Activated naive CD4-positive, alpha-beta T cell (primary cell): ENCODE measurements at places on chromosomes 7 and 10.

DNA sequence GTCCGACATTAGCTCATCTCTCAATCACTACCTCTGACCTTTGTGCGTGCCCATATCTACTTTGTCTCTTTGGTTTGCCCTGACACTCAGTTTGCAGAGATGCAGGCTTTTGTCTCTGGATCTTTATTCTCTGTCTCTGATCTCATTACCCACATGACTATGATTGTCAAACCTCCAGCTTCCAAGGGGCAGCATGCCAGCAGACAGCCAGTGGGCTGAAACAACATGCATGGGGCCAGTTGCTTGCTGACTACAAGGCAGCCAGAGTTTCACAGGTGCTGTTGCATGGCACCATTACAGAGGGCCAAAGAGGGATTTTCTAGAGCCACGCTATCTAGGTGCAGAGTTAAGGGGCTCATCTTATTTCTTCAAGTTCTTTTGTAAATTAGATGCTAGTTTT is 146.2 kb downstream of the SPAG6 start:
- no peak for DNase-seq

DNA sequence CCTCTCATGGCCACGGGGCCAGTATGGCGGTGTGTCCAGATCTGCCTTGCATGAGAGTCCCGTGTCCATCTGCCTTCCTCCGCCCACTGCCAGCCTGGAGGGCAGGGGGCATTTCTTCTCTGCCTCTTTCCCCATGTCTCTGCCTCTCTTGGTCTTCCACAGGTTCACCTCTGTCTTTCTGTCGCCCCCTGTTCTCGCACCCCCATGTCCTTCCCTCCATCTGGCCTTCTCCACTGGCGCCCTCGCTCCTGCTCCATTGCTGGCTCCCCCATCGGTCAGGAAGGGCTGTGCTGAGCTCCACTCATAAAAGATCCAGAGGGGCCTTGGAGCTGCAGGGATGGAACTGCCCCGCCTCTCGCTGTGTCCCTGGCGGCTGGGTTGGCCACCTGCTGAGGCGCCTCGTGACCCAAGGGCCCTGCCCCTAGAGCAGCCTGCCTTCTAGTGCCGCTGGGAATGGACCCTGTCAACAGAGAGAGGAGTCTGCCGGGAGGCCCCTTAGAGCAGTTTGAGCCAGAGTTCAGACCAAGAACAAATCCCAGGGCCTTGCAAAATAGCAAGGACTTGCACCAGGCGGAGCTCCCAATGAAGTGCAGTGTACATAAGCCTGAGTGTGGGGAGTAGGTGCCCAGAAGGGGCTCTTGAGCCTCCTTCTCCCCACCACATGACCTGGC is 42.0 kb downstream of the GOLGA7B start:
- DNase-seq = no peak

DNA sequence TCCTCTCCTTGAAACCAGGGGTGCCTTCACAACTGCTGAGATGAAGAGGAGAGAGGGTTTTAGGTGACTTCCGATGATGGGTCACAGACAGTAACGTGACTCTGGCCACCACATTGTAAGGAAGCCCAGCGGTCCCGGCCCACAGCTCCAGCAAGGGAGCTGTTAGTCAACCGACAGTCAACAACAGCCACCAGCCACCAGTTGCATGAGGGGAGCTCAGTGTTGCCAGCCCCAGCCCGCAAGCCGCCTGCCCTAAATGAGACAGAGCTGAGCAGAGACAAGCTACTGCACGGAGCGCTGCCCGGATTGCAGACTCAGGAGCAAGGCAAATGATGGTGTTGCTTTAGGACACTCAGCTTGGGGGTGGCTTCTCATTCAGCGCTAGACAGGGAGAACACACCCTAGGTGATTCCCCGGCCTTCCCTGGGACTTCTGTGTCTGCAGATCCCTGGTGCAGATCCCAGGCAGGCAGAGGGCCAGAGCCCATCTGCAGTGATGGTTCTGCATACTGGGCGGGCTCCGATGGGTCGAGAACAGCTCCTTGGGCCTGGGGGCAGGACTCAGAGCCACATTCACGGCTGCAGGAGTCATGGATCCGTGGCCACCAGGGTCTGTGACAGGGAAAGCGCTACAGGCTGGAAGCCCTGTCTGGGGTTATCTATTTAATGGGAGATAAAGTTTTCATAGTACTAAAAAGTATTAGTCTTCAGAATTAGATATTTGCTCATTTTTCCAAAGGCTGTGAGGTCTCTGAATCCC is 14.3 kb upstream of the RET start:
- DNase-seq = no peak

GRCh38 chr10:81865581-81865980 is 9.4 kb upstream of the NRG3 start:
- no peak for DNase-seq

DNA sequence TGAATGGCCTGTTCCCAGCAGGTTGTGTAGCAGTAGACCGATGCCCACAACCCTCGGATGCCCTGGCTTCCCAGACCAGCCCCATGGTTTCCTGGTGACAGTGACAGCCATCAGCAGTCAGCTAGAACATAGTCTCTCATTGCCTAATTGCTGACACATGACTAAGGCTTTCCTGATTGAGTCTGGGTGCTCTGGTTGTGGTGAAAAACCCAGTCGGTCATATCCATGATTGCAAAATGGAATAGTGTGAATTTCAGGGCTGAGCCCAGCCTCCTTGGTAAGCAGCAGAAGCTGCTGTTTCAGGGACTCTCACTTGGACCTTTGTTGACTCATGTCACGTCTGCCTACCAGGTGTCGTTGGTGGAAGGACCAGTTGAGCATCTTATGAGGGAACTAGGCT is 36.6 kb downstream of the POR start:
- no peak for DNase-seq

DNA sequence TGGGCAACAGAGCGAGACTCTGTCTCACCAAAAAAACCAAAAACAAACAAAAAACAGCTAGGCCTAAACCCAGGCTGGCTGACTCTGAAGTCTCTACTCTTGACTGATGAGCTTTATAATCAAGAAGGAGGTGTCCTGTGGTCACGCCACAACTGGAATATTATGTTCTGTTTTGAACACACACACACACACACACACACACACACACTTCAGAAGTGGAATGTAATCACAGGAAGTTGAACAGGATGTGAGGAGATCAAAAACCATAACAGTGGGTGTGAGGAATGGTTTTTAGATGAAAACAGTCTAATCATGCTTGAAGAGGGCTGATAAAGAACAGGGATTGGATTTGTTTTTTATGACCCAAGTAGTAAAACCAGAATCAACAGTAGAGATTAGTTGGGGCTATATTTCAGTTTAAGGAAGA is 51.1 kb upstream of the IL6 start:
- DNase-seq = no peak

DNA sequence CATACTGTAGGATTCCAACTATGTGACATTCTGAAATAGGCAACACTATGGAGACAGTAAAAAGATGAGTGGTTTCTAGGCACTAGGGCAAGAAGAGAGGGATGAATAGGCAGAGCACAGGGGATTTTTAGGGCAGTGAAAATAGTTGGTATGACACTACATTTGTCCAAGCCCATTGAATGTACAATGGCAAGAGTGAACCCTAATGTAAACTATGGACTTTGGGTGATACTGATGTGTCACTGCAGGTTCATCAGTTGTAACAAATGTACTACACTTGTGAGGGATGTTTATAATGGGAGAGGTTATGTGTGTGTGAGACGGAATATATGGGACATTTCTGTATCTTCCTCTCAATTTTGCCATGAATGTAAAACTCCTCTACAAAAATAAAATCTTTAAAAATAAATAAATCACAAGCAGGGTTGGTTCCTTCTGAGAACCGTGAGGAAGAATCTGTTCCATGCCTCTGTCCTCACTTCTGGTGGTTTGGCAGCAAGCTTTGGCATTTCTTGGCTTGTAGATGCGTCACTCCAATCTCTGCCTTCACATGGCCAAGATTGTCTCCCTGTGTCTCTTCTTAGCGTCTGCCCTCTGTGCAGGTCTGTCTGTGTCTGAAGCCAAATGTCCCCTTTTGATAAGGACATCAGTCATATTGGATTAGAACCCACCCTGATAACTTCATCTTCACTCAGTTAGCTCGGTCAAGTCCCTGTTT is 83.1 kb upstream of the AGBL3 start:
- DNase-seq = no peak

GRCh38 chr7:94056796-94057207 is 52.6 kb upstream of the BET1 start:
- DNase-seq = no peak

- DNase-seq = no peak
Observed at GRCh38 chr10:5234106-5234860, 37.6 kb downstream of the AKR1C4 start.

- no peak for DNase-seq
Observed at GRCh38 chr7:45267262-45267661, 109.7 kb downstream of the RAMP3 start.

DNA sequence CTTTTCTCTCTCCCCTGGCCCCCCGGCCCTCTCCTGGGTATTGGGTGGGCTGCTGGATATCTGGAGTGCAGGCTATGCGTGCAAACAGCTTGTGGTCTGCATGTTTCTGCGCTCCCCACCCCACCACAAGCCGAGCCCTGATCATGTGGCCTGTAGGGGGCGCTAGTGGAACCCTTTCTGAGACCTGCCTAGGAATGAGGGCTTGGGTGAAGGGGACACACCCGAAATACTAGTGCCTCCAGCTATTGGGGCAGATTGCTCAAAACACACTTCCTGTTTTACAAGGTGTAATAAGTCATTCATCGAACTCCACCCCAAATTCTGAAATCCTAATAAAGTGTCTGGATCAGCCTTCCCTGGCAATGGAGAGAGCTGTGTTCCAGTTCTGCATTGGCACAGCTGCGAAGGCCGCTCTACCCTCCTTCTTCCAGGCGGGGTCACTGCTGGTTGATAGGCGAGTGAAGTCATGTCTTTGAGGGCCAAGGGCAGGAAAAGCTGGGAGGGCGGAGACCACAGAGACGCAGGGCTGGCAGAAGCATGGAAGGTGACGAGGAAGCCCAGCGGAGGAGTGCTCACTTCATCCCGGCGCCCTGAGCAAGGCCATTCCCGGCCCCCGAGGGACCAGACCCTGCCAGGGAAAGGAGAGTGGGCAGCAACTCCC is 19.8 kb upstream of the PRRT4 start:
- peak; percentile 7 for DNase-seq

- no peak for DNase-seq
Observed at GRCh38 chr10:68560186-68560942, at the start of gene TET1. Gene TET1 (plus strand): TSS chr10:68560337. CDS start chr10:68572339, 12,002 bp downstream.

DNA sequence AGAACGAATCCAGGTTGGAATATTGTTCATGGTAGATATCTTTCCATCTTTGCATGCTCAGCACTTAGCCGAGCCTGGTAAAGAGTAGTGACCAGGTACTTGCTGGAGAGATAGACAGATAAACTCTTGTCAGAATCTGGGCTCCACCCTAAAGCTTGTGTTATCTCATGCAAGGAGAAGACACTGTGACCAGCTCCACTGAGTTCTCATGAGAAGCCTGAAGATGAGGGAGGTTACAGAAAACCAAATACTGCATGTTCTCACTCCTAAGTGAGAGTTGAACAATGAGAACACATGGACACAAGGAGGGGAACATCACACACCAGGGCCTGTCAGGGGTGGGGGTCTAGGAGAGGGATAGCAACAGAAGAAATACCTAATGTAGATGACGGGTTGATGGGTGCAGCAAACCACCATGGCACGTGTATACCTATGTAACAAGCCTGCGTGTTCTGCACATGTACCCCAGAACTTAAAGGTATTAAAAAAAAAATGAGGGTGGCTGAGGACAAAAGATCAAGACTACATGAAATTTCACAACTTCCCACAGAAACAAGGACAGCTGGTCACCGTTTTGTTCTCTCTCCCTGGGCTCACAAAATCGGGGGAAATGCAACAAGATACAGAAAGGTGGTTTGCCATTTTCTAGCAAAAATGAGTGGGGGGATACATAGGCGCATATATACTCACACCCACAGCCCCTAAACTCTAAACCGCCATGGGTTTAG is 17.4 kb downstream of the DLG5 start:
- DNase-seq = no peak

DNA sequence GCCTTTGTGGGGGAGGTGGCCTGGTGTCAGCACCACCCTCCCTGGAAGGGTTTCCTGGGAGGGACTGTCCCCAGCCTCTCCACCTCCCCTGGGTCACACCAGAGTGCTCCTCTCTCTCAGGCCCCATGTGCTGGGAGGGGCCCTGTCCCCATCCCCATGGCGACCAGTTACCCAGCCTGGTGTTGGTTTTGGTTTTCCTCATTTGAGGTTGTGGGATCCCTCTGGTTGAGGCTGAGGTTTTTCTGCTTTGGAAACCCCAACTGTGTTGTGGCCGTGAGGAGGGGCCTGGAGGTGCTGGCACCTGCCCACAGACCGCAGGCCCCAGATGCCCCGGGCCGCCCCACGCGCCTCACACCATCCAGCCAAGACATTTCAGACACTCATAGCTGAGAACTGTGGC is 106.3 kb downstream of the GRK5 start:
- DNase-seq = no peak

DNA sequence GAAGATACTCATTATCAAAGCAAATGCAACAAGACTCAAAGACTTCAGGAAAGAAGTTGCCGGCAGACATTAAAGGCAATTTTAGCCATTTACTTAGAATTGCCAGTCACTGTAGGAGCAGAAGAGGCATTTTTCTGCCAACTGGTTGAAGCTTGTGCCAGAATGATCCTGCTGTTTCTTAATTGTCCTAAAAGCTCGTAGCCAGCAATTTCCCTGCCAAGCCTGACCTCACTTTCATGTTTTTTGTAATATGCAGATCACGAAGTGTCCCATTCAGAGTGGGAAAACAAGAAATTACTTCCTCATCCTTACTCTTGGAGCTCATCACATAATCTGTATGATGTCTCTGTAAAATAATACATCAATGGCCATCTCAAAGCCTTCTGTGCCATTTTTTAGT is 130.9 kb upstream of the ANKRD1 start:
- DNase-seq = no peak

DNA sequence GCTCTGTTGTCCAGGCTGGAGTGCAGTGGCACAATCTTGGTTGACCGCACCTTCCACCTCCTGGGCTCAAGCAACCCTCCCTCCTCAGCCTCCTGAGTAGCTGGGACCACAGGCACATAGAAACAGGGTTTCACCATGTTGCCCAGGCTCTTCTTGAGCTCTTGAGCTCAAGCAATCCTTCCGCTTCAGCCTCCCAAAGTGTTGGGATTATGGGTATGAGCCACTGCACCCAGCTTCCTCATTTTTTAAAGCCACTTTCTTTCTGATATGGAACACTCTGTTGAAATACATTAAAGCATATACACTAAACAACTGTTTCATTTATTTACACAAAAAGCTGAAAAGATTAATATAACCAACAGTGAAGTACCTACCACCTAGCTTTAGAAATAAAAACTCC is 117.2 kb downstream of the CLEC2L start:
- no peak for DNase-seq

DNA sequence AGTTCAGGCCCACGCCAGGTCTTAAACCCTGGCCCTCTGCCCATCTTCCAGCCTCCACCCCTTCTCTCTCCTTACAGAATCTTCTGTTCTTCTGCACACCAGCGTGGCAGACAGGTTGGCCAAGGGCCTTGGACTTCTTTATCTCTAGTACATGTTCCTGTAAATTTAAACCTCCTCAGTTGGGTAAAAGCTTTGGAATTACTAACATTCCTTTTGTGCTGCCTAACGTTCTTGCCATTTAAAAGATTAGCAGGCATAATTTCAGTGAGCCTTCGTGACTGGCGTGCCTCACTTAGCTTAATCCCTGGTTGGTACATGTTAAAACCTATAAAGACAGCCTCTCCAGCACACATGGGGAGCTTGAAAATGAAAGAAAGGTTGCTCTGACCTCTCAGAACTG is 192.2 kb downstream of the CUX1 start:
- DNase-seq = no peak

- no peak for DNase-seq
Observed at GRCh38 chr7:36261019-36261754, 108.1 kb downstream of the EEPD1 start.

GRCh38 chr7:70741666-70742065 is 390.3 kb upstream of the GALNT17 start:
- DNase-seq = no peak

GRCh38 chr10:24153031-24153430 is 55.9 kb upstream of the KIAA1217 start:
- no peak for DNase-seq
